ENCODE measurements at places on chromosomes 3 and 15.

- no peak for DNase-seq
Measured at GRCh38 chr3:185693985-185694653, 108.0 kb downstream of the SENP2 start.

DNA sequence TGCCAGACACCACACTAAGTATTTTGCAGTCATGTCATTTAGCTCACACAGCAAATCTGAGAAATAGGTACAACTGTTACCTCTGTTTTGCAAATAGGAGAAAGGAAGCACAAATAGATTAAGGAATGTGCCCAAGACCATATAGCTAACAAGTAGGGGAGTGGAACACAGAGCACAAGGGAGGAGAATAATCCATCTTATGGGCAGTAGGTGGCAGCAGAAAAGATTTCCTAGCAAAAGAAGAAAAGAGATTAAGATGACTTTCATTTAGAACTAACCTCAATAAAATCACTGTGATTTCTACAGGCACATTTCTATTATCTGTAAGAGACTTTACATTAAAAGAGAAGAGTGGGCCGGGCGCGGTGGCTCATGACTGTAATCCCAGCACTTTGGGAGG lies 49.1 kb downstream of the NR1I2 start:
- DNase-seq, result no peak

DNA sequence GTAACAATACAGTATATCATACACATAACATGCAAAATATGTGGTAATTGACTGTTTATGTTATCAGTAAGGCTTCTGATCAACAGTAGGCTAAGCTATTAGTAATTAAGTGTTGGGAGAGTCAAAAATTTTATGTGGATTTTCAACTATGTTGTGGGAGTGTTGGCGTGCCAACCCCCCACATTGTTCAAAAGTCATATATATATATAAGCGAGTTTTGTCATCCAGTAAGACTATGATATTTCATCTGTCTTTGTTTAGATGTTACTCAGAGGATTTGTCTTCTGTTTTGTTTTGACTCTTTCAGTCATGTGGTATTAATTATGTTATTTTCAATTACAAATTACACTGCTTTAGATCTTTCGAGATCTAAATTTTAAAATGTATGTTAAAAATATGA lies 51.0 kb upstream of the RAP2B start:
- DNase-seq, result no peak

GRCh38 chr3:4350789-4351163 lies 47.6 kb downstream of the SETMAR start:
- DNase-seq, result peak; percentile 59

DNA sequence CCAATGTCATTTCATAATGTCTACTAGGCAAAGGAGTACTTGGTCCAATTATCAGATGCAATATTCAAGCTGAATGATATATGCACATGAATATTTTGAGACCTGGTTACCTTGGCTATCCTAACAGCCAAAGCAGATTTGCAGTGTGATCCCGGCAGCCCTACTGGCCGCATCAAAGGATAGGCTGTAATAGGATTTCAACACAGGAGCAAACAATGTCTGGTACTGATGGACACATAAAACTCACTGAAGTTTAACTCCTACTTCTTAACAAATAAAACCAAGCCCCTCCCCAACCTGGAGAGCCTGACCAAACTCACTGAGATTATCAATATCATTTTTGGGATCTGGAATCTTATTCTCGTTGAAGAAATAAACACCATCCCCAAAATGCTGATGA lies 130.2 kb downstream of the FOXP1 start:
- DNase-seq, result no peak

GRCh38 chr3:62007036-62007435 lies 366.3 kb downstream of the FEZF2 start:
- DNase-seq, result no peak

DNA sequence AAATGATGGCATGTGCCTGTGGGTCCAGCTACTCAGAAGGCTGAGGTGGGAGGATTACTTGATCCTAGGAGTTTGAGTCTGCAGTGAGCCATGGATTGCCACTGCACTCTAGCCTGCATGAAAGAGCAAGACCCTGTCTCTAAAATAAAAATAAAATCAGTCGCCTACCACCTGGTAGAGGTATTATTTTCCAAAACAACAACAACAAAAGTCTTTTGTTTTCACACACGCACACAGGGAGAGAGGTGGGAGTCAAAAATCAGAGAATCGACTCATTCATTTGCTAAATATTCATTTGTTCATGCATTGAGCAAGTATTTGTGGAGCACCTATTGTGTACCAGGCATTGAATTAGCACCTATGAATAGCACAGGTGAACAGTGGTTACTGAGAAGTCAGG lies 218.1 kb downstream of the LRTM1 start:
- no peak for DNase-seq

All from mucosa of gallbladder (tissue), 1 donor.